GM13976 (cell line): ENCODE measurements at places on chromosomes 16 and 17.

DNA sequence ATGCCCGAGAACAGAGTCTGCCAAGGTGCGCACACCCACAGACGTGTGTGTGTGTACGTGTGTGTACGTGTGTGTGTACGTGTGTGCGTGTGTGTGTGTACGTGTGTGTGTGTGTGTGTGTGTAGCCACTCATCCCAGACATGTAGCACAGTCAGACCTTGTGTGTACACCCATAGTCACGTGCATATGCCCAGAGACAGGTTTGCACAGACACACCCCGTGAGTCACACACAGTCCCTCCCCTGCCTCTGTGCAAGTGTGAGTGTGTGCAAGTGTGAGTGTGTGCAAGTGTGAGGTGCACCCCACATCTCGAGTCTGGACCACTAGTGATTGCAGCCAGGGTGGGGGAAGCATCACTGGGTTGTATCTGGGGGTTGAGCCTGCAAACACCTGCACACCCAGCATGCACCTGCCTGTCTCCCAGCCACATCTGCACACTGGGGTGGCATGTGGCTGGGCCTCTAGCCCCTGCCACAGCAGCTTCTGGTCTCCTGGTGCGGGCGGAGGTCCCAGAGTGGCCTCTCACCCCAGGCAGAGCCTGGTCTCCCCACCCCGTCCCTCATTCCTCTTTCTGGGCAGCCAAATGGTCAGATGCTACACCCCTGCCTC, 23.6 kb downstream of the BAHCC1 start:
- no peak for DNase-seq

DNA sequence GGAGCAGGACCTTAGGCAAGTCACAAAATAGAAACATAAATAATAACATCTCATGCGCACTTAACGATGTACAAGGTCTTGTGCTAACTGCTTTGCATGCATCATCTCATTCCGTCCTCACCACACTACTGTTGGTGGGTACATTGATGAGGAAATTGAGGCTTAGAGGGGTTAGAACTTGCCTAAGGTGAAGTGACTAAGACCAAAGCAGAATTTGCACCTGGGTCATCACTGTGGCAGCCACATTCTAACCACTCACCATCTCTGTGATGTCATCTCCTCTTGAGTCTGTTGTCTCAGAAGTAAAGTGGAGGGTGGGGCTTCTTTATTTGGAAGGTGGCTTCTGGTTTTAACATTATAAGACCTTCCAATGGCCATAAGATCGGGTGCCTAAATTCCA, 20.4 kb upstream of the TRIM25 start:
- no peak for DNase-seq

DNA sequence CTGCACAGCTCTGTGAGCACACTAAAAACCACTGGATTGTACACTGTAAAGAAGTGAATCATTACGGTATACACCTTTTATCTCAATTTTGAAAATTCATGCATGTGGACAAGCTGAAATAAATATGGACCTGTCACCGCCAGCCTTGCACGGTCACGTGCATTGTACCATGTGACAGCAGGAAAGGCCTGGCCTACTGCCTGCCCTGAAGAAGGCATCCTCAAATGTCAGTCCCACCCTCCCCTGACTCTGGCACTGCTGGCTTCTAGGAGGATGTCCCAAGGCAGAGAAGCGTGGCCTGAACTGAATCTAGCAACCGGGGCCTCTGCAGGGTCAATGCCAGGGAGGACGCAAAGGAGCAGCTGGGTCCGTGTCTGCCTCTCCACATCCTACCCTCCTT, 34.6 kb downstream of the SLC38A8 start:
- DNase-seq = no peak

GRCh38 chr17:49194297-49194607, 16.1 kb downstream of the GNGT2 start:
- DNase-seq = peak; percentile 15
